Activated CD4-positive, alpha-beta T cell treated with anti-CD3 and anti-CD28 coated beads, Interleukin-2, amount 50 U/mL, for 24 hours (primary cell): ENCODE measurements at places on chromosomes 16 and 17.

GRCh38 chr17:28698253-28698941 lies 13.3 kb downstream of the PROCA1 start:
- DNase-seq, result no peak

DNA sequence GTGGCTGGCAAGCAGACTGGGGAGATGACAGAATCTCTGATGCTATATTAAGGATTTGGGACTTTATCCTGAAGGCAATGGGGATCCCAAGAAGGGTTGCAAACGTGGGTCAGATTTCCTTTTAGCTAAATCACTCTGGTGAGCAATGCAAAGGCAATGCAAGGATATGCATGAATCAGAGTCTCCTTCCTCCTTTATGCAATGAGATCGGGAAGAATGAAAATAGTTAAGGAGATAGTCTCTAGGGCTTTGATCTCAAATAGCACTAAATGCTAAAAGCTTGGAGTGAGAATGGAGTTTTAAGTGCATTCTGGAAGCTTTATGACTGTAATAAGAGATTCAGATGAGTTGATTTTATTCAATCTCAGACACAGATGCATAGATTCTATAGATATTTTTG lies 27.2 kb upstream of the SHISA9 start:
- no peak for DNase-seq

GRCh38 chr17:79836972-79837887 lies 2.0 kb downstream of the CBX4 start:
- no peak for DNase-seq

- DNase-seq, result no peak
These were observed 81.5 kb upstream of the TNRC6C start for GRCh38 chr17:77877036-77877435.

DNA sequence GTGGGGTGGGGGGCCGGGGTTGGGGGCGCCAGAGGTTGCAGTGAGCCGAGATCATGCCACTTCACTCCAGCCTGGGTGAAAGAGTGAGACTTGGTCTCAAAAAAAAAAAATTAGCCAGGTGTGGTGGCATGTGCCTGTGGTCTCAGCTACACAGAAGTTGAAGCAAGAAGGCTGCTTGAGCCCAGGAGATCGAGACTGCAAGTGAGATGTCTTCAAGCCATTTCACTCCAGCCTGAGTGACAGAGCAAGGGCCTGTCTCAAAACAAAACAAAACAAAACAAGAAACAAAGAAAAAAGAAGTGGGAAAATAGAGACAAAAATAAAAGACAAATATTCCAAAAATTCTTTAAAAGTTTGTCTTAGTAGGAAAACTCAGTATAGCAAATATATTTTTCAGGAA lies 135.1 kb upstream of the CORO6 start:
- no peak for DNase-seq

- DNase-seq, result no peak
These were observed 1.9 kb upstream of the PLEKHG4 start for GRCh38 chr16:67277294-67277998.

- DNase-seq, result no peak
These were observed 57.7 kb downstream of the SRL start for GRCh38 chr16:4184038-4184702.

DNA sequence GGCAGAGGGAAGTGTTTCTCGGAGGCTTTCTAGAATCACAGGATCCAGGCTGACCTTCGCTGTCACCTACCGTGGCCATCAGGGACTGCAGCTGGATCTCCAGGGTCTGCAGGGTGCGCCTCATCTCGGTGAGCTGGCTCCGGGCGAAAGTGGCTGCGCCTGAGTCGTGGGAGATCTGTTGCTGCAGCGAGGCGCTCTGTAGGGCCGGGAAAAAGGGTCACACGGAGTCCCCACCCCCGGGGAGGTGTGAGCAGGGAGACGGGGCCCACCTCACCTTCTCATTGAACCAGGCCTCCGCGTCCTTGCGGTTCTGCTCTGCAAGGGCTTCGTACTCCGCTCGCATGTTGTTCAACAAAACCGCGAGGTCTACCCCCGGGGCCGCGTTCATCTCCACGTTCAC lies 2.9 kb downstream of the KRT28 start:
- no peak for DNase-seq

GRCh38 chr17:38851434-38851833 lies 2.1 kb downstream of the RPL23 start:
- DNase-seq, result no peak

DNA sequence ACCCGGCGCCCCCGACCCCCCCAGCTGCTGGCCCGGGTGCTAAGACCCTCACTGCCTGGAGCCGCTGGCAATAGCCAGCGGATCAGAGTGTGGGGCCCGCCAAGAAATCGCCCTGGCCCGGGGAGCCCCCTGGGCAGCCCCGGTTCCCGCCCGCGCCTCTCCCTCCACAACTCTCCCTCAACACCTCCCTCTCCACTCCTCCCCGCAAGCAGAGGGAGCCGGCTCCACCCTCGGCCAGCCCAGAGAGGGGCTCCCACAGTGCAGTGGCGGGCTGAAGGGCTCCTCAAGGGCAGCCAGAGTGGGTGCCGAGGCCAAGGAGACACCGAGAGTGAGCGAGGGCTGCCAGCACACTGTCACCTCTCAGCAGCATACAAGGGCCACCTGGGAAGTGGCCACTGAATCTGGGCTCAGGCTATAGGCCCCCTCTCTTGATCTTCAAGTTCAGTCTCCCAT lies 385.5 kb downstream of the SEC14L1 start:
- no peak for DNase-seq

DNA sequence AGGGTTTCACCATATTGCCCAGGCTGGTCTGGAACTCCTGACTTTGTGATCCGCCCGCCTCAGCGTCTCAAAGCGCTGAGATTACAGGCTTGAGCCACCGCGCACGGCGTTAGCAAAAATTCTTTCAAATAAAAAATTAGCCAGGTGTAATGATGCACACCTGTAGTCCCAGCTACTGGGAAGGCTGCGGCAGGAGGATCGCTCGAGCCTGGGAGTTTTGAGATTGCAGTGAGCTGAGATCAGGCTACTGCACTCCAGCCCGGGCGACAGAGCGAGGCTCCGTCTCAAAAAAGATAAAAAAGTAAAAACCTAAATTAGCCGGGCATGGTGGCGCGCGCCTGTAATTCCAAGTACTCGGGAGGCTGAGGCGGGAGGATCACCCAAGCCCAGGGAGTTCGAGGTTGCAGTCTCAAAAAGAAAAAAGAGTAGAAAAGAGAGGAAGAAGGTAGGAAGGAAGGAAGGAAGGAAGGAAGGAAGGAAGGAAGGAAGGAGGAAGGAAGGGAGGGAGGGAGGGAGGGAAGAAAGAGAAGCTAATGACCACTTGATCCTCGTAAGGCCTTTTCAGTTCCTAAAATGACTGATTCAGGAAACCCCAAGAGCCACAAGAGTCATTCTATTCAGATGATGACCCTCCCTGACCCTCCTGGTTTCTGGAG lies 59.2 kb downstream of the SRL start:
- DNase-seq, result no peak

GRCh38 chr16:8512941-8513624 lies 77.2 kb downstream of the TMEM114 start:
- no peak for DNase-seq

GRCh38 chr17:40553694-40554534 lies 11.4 kb downstream of the CCR7 start:
- DNase-seq, result no peak

GRCh38 chr17:8063761-8064534 lies 23.6 kb downstream of the ALOX12B start:
- no peak for DNase-seq

DNA sequence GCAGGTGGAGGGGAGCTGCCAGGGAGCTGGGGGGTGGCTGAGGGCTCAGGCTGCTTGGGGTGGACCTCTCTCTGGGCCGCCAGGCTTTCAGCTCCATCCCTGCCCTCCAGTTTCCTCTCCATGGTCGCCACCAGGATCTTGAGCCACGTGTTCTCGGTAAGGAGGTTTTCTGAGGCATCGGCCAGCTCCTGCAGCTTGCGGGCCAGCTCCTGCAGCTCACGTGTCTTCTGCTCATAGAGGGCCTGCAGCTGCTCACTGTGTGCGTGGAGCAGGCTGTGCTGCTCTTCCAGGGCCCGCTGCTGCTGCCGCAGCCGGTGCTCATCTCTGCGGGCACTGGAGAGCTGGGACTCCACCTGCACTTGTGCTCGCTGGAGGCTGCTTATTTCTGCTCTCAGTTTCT lies 11.0 kb downstream of the SNN start:
- DNase-seq, result no peak

DNA sequence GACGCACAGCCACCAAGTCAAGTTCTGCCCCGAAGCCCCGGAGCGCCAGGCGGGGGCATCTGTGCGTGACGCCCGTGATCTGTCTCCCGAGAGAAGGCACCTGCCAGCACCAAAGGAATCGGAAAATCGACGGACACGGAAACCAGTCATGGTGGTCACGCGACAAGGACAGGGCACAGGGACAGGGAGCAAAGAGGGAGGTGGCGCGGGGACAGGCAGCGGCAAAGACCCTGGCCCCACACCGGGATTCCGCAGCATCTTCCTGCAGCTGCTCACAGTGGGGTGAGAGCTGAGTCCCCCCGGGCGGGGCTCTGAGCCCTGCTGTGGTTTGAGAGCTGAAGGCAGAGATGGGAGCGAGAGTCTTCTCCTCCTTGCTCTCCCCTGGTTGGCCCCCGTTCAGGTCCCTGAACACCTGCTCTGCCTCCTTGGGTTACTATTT lies 56.4 kb downstream of the ABR start:
- no peak for DNase-seq

DNA sequence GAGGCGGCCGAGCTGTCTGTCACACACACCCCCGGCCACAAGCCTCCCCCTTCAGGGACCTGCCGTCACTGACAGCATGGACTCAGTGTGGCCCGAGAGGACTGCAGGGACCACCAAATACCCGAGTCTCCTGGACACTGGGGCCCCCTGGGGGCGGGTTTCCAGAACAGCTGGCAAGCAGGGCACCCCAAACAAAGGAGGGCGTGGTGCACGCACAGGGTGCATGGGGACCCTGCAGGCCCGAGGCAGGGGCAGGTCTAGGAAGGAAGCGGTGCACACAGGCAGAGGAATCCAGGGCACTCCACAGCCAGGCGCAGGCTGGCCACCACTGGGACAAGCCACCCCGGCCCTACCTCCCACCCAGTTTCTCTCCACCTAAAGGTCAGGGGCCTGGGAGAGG lies 28.7 kb upstream of the ENPP7 start:
- DNase-seq, result no peak

DNA sequence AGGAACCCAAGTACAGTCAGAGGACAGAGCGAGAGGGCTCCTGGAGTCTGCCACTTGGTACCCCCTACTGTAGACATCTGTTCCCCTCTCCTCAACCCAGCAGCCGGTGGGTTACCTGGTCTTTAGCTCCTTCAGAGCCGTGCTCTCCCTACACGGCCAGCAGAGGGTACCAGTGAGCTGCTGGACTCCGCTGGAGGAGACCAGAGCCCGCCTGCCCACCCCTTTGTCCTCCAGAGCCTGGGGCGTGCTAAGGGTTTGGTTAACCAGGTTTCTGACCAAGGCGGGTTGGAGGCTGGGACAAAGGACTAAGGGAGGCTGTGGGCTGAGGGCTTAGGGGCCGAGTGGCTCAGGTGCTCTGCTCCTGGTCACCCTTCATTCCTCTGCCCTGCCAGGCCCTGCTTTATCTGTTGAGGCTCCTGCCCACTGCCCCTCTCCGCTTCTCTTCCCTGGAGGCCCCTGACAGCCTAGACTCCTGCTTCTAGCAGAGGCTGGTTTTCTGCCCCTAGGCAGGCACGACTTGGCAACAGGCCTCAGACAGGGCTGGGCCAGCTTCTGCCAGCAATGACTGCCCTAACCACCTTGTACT lies 2.7 kb upstream of the HSD11B2 start:
- DNase-seq, result no peak

DNA sequence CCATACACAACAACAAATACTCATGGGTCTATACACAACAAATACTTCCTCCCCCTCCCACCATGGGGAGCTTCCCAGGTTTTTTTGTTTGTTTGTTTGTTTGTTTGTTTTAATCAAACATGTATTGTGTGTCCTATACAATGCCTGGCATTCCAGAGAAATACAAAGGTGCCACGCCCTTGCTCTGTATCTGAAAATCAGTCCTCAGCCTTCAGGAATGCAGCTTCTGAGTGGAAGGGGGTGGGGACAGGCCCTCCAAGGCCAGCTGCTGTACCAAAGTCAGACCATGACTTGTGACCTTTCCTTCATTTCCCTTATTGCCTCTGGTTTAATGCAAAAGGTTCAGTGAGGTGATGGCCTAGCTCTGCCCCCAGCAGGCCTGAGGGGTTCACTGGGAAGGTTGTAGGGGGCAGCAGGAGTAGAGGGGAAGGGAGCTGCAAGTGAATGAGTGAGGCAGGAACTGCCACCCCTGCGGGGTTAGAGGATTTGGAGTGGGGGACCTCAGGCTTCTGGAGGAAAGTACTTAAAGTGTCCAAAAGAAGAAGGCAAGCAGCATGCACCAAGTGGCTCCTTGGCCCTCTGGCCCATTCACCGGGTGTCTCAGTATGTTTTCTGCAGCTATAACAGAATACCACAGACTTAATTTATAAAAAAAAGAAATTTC lies 105.2 kb downstream of the CLEC16A start:
- DNase-seq, result no peak

- DNase-seq, result no peak
These were observed 1.0 kb upstream of the SALL1 start for GRCh38 chr16:51151961-51152663.

GRCh38 chr16:79303959-79304387 lies 296.6 kb downstream of the MAF start:
- no peak for DNase-seq

DNA sequence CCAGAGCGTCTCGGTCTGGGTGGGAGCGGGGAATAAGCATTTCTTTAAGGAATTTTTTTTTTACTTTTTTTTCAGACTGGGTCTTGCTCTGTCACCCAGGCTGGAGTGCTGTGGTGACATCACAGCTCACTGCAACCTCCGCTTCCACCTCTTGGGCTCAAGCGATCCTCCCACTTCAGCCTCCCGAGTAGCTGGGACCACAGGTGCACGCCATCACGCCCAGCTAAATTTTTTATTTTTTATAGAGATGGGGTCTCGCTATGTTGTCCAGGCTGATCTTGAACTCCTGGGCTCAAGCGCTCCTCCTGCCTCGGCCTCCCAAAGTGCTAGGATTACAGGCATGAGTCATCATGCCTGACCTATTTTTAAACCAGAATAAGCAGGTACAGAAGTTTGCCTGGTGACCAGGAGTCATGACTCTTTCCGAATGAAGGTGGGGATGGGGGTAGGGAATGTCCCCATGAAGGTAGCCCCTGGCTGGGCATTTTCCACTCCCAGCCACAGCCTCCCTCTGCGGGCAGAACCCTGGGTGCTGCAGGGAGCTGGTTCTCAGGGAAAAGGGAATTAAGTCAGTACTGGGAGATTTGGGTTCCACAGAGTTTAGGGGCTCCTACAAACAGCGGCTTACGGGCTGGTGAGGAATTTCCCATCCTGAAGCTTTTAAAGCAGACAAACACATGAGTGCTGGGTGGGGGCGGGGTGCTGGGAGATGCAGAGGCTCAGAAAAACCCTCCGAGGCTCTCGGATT lies 48.3 kb downstream of the TBC1D16 start:
- no peak for DNase-seq

GRCh38 chr17:40319651-40320540 lies 10.9 kb downstream of the RARA start:
- DNase-seq, result no peak
